Renal cortical epithelial cell (primary cell): ENCODE measurements at places on chromosomes 5 and 9. TPM values are rescaled to one million over a fixed set of nuclear protein-coding genes. Genes with fewer than 3 reads are reported as not detected.

PCDHGA6 gene
- total RNA-seq, result 0.69 and 2.1 TPM in 2 replicates

AOPEP gene
- total RNA-seq, result 66.3 and 133 TPM in 2 replicates

IFNK gene
- total RNA-seq, result not detected in 2 replicates

ARSB gene
- 15.1 and 19.5 TPM in 2 replicates for total RNA-seq

CTXN3 gene
- total RNA-seq, result not detected in 2 replicates

PHF24 gene
- total RNA-seq, result under 0.01 TPM in 1 of 2 replicates, not detected in the other

BAAT gene
- 0.94 and 1.6 TPM in 2 replicates for total RNA-seq

PAEP gene
- not detected in 2 replicates for total RNA-seq

CBY3 gene
- not detected in 2 replicates for total RNA-seq

ZNF454 gene
- 0.69 and 4.4 TPM in 2 replicates for total RNA-seq

GDF9 gene
- total RNA-seq, result 0.15 and 0.17 TPM in 2 replicates

STPG3 gene
- total RNA-seq, result not detected in 2 replicates

NPR3 gene
- 2.8 and 16.0 TPM in 2 replicates for total RNA-seq

GABRA1 gene
- not detected in 2 replicates for total RNA-seq

PCDHB4 gene
- total RNA-seq, result 0.35 and 1.4 TPM in 2 replicates

ANXA2R gene
- 0.52 and 3.0 TPM in 2 replicates for total RNA-seq

TMEM174 gene
- total RNA-seq, result 0.15 TPM in 1 of 2 replicates, not detected in the other

PCDHA4 gene
- 4.2 and 9.6 TPM in 2 replicates for total RNA-seq

PCDHGB2 gene
- total RNA-seq, result 0.35 and 2.7 TPM in 2 replicates

ROPN1L gene
- total RNA-seq, result 3.1 TPM in 1 of 2 replicates, not detected in the other

PNPLA7 gene
- total RNA-seq, result 1.2 TPM in 1 of 2 replicates, not detected in the other

SLC1A3 gene
- total RNA-seq, result 0.87 and 1.7 TPM in 2 replicates

COL27A1 gene
- total RNA-seq, result 4.3 and 48.4 TPM in 2 replicates

MOB3B gene
- total RNA-seq, result 0.87 and 1.4 TPM in 2 replicates

SPATA6L gene
- 3.8 and 7.3 TPM in 2 replicates for total RNA-seq

FBXO38 gene
- 48.3 and 68.3 TPM in 2 replicates for total RNA-seq

SHOC1 gene
- 0.30 TPM in 1 of 2 replicates, not detected in the other for total RNA-seq

INSL4 gene
- not detected in 2 replicates for total RNA-seq

C8G gene
- total RNA-seq, result 0.10 and 1.7 TPM in 2 replicates

ACTBL2 gene
- 5.6 and 8.0 TPM in 2 replicates for total RNA-seq

MEIKIN gene
- total RNA-seq, result not detected in 2 replicates

TRIM7 gene
- total RNA-seq, result 2.8 and 12.7 TPM in 2 replicates

ST8SIA4 gene
- 0.17 and 3.9 TPM in 2 replicates for total RNA-seq

PRDM9 gene
- not detected in 2 replicates for total RNA-seq

PRRX2 gene
- total RNA-seq, result 0.45 TPM in 1 of 2 replicates, not detected in the other
